ENCODE measurements at places on chromosomes 2 and 18.

GRCh38 chr2:137975280-137976271, 11.3 kb downstream of the HNMT start:
- no peak for DNase-seq

DNA sequence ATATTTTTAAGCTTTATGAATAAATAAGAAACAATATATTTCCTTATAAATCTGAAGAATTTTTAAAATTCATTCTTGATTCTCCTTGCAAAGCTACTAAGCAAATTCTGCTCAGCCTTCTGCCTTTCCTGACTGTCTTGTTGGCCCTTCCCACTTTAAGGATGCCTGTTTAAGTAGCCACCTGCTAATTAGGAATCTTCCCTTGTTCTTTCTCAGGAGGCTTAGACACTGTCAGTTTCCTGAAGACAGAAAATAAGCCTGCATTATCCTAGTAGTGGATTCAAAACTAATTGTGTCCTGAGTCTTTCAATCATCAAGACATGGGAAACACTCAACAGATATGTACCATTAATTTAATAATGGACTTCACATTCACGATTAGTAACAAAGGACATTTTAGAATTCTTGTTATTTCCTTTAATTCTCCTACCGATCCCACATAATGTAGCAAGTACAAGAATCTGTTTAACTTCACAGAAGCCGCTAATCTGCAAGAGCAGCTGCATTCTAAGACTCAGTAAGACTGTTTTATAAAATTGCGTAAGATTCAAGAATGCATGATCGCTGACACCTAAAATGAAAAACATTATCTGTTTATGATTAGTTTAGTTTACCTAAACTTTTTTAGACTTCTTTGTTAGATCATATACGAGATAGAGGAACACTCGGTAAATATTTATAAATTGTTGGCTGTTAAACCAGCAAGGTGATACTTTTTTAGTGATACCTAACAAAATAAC, 445.4 kb upstream of the DSEL start:
- DNase-seq, result no peak

GRCh38 chr2:42969231-42970150, 177.1 kb upstream of the HAAO start:
- no peak for DNase-seq

GRCh38 chr2:216672466-216672865, 22.9 kb downstream of the IGFBP5 start:
- no peak for DNase-seq

DNA sequence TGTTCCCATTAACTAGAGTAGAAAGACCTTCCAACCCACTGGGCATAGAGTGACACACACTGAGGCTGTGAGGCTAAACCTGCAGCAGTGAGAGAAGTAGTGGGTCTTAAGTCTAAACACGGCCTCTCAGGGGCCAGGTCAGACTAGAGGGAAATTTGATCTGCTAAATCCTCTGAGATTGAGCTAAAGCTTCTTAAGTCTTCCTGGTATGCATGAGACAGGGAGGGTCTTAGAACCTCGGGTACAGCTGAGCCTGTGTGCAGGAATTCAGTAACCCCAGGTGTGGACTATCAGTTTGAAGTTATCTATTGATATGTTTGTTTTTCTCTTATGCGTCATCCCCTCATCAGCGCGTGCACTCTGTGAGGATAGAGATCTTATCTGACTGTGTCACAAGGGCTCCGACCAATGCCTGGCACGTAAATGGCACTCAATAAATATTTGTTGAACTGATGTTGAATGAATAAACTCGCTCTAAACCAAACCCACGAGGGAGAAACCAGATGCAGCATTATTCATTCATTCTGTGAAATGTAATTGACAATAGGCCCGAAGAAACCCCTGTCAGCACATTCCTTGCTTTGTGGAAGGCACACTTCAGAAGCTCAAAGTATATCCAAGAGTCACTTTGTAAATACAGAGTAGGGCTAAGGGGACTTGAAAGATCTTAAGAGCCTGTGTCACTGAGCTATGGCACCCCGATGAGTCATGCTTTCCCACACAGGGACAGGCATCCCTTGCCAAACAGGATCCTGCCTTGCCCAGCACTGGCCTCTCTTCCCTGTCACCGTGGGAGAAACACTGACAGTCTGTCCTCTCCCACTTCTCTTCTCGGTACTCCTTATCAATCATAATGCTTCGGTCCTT, 21.7 kb upstream of the RAB10 start:
- DNase-seq, result peak; percentile 85

GRCh38 chr2:150076281-150076680, 411.2 kb downstream of the RND3 start:
- DNase-seq, result no peak

All from HAP-1 (cell line).